NCI-H510A treated with DMSO at 0.1 percent for 48 hours (cell line): ENCODE measurements at places on chromosomes 1 and 21.
A peak's percentile ranks its signal among the peaks of the same experiment; 100 is the strongest.

GRCh38 chr1:181208083-181208482 is 119.6 kb downstream of the IER5 start:
- DNase-seq, result no peak

GRCh38 chr1:239647045-239647444 is 260.7 kb downstream of the CHRM3 start:
- no peak for DNase-seq

DNA sequence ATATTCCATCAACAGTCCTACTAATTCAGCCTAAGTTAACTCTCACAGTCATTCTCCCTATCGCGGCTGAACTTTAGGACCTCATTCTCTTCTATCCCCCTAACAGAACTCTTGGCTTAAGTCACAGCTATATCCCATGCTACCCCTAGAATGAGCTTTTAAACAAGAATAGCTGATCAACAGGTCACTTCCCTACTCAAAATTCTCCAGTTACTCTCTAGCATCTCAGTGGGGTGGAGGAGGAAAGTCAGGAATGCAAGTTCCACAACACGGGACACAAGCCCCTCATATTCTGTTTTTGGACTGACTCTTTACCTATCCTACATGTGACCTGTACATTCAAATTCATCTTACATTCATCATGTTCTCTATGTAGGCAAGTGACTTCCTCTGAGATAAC is 21.0 kb downstream of the MRPL39 start:
- no peak for DNase-seq

GRCh38 chr1:18066576-18066975 is 41.0 kb upstream of the IGSF21 start:
- DNase-seq, result no peak

- DNase-seq, result no peak
Measured at GRCh38 chr1:36517011-36517771, 34.5 kb upstream of the CSF3R start.

GRCh38 chr1:154546264-154547063 is 12.0 kb downstream of the UBE2Q1 start:
- peak; percentile 39 for DNase-seq

DNA sequence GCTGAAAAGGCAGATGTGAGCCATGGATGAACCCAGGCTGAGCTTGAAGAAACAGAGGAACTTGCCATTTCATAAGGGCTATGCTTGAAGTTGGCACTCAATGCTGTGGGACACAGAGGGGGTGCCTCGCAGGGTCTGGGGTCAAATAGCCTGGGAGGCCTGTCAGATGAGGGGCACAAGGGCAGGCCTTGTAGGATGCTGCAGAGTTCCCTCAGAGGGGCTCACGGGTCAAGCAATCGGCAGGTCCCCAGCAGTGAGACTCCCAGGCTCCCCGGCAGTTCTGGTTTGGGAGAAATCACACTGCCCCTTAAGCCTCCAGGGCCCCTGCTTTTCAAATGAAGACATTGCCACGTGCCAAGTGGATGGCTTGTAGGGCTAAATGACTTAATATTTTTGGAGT is 116.7 kb upstream of the GRIK3 start:
- no peak for DNase-seq

DNA sequence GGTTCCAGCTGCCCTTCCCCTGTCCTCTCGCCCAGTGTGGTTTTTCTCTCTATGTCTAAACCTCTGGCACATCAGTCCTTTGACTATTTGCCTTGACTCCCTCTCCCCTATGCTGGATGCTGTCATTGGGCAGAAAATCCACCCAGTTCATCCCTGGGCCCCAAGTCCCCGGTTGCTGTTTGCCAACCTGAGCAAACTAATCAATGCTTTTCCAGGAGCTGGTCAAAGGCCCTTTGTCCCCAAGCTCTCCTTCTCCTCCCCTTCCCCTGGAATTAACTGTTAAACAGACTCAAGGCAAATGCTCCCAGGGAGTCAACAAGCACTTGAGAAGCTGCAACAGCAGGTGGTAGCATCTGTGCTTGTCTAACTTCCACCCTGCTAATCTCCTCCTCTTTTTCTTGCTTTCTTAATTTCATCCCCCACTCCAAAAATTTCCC is 102.7 kb downstream of the LMX1A start:
- DNase-seq, result no peak
